ENCODE measurements at places on chromosomes 12 and 14.

- DNase-seq, result no peak
These were observed 216.9 kb downstream of the RPAP3 start for GRCh38 chr12:47488888-47489287.

- DNase-seq, result no peak
These were observed 160.4 kb downstream of the TBX5 start for GRCh38 chr12:114245555-114245954.

- DNase-seq, result no peak
These were observed 27.6 kb downstream of the FOXN4 start for GRCh38 chr12:109281452-109281851.

DNA sequence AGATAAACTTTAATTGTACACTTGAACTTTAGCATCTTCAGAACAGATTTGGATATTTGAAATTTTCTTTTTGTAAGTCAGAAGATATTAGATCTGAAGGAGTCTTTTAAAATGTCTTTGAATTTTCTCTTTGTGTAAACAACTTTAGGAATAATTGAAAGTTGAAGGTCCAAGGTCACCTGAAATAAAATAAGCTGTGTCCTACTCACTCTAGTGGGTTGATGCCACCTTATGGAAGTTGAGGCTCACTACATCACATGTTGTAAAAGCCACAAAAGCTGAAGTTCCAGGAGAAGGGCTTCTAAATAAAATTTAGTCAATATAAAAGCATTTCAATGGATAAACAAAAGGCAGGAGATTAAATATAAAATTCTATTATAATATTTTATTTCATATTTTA lies 122.0 kb upstream of the ATXN7L3B start:
- peak; percentile 3 for DNase-seq

- peak; percentile 30 for DNase-seq
These were observed 415.4 kb upstream of the CCDC196 start for GRCh38 chr14:66070542-66071319.

DNA sequence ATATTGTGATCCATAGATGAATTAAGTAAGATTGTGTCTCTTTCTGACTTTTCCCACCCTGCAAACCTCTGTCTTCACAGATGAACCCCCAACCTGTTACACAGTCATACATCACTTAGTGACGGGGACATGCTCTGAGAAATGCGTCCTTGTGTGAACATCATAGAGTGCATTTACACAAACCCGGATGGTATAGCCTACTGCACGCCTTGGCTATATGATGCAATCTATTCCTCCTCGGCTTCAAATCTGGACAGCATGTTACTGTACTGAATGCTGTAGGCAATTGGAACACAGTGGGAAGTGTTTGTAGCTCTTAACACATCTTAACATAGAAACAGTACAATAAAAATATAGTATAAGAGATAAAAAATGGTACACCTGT lies 7.4 kb upstream of the TESPA1 start:
- DNase-seq, result no peak

- no peak for DNase-seq
These were observed 38.3 kb downstream of the LRCOL1 start for GRCh38 chr12:132572106-132572505.

DNA sequence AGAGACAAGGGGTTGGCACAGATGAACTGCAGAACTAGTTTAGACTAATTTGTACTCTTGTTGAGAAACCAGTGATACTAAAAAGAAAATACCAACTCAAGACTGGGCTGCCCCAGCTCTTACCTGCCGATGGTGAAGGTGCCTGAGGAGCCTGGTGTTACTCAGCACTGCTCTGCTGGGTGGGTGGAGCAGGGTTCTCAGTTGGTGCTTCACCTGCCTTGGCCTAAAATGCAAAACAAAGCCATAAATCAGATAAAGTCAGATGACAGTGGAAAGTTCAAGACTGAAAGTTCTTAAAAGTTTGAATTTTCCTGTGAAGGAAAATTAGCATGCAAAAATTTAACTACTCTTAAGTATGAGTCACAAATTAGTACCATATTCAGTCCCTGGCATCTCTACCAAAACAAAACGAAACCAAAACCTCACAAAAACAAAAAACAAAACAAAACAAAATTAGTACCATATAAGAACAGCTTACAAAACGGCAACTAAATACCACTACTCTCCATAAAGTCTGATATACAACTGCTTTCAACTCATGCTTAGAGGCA lies 21.9 kb downstream of the YBX3 start:
- no peak for DNase-seq

Measured in fibroblast of skin of right quadriceps (primary cell).